ENCODE measurements at places on chromosomes 2 and 18.

- DNase-seq: no peak
Measured at GRCh38 chr2:10184421-10184820, 61.9 kb downstream of the RRM2 start.

- DNase-seq: no peak
Measured at GRCh38 chr18:77517901-77518300, 268.3 kb downstream of the GALR1 start.

- no peak for DNase-seq
Measured at GRCh38 chr2:234814374-234814773, 137.4 kb upstream of the SH3BP4 start.

GRCh38 chr2:162475661-162476060, 131.7 kb downstream of the GCA start:
- no peak for DNase-seq

- no peak for DNase-seq
Measured at GRCh38 chr2:17798338-17798737, 17.9 kb upstream of the MSGN1 start.

GRCh38 chr2:10132596-10132995, 10.1 kb downstream of the RRM2 start:
- DNase-seq: no peak

DNA sequence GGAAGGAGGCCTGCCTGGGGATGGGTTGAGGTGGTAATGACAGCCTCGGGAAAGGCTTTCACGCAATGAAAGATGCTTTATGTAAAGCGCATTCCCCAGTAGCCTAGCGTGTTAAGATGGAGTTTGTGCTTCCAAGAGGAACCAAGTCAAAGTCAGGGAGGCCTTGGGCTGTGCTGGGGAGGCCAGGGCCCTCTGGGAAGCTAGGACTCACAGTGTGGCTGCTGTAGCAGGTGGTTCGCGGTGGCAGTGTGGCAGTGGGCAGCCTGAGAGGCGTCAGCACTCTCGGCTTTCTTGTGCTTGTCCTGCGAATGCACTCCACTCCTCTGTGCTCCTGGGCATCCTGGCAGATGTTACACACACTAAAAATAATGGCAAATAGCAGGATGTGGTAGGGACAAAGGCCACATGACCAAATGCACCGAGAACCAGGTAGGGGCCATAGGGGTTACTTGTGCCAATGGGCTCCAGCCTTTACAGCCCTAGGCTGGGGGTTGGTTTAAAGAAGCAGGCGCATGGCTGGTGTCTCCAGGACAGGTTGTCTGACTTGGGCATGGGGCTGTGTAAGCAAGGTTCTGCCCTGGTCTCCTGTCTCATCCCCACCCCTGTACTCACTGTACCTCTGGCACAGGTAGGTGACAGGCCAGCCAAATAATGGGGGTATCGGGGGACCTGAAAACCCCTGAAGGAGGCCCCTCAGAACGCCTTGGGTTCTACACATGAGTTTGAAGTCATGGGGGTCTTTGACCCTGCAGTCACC, 154.4 kb upstream of the TWIST2 start:
- DNase-seq: no peak

- peak; percentile 11 for DNase-seq
Measured at GRCh38 chr2:223944166-223944702, 901 bp downstream of the WDFY1 start.

DNA sequence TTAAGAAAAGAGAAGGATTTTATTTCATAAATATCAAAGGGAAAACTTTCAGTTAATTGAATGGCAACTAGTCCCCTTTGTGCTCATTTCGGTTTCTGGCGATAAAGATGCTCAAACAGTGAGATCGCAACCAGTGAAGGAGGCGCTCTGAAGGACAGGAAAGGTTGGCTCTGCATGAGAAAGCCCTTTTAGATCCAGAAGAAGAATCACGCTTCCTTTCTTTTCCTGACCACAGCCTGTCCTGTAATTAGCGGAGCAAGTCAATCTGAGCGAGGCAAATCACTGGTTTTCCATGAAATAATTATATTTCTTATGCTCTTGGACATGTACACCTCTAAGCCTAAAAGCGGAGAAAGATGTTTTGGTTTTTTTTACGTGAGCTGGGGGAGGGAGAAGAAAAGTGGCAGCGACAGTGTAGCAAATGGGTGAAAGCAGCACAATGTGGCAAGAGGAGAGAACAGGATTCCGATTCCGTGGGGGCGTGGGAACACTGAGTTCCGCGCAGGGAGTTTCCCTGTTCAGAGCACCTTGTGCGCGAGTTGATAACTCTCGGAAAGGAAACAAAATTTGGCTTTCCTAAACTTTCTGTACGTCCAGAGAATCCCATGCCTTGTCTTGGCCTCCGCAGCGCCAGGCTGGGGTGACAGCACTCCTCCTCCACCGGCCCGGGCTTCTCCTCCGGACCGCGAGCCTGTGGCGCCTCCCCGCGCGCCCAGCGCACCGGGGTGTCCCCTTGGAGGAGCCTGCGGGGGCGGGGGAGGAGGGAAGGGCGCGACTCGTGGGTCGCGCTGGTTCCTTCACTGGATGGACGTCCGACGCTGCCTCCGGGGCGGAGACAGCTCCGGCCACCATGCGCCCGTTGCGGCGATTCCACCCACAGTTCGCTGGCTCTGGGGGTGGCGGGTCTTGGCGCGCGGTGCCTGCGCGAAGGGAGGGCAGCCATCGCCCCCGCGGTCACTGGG, 620 bp upstream of the SLC9A2 start:
- peak; percentile 39 for DNase-seq

- no peak for DNase-seq
Measured at GRCh38 chr2:168986398-168986943, 44.7 kb downstream of the ABCB11 start.

- no peak for DNase-seq
Measured at GRCh38 chr2:10185046-10185445, 62.5 kb downstream of the RRM2 start.

DNA sequence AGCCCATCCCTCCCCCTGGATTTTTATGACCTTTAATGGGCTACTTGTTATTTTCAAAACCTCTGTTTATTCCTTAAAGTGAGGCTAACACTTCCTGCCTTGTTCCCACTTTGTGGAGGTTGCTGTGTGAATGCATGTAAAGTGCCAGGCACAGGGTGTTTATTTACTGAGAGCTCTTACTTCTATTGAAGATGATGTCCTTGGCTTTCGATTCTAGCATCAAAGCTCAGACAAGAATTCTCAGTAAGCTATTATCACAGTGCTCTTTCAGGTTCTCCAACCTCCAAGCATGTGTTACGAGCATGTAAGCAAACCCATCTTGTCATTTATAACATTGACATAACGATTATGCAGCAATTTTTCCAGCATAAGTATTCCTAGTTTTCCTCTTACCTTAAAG, 44.2 kb downstream of the DPYSL5 start:
- DNase-seq: no peak

DNA sequence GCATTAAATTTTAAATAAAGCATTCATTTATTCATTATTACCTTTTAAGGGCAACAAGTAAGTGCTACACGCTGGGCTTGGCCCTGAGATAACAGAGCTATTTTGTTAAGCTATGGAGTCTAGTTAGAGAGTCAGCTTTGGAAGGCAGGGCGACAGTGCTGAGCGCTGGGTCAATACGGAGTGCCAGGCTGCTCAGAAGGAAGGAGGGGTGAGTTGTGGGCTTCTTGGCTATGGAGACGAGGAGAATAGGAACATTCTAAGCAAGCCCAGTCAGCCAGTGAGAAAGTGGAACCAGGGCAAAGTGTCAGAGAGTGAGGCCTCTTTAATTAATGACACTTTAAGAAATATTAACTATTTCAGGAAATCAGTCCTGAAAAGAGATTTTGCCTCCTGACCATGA, 288.4 kb downstream of the LRRTM1 start:
- no peak for DNase-seq

GRCh38 chr2:128547667-128548066, 229.0 kb upstream of the HS6ST1 start:
- no peak for DNase-seq

DNA sequence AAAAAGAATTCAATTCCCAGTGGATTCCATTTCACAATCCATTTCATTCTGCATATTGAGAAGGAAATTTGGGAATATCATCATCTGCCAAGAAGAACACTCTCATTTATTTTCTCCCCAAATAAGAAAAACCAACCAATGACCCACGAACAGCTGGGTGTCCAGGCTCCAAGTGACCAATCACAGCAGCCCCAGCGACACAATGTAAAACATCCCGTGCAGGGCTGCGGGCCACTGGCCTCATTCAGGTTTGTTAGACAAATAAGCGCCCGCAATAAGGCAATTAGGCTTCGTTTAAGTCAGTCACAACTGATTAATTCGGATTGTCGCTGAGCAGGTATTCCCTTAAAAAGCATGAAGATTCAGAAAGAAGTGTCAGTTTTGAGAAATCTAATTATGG, 378.6 kb downstream of the EIPR1 start:
- DNase-seq: no peak

GRCh38 chr2:152254486-152254885, 78.9 kb upstream of the STAM2 start:
- DNase-seq: no peak

- DNase-seq: no peak
Measured at GRCh38 chr2:228048838-228049490, 132.5 kb downstream of the SPHKAP start.

DNA sequence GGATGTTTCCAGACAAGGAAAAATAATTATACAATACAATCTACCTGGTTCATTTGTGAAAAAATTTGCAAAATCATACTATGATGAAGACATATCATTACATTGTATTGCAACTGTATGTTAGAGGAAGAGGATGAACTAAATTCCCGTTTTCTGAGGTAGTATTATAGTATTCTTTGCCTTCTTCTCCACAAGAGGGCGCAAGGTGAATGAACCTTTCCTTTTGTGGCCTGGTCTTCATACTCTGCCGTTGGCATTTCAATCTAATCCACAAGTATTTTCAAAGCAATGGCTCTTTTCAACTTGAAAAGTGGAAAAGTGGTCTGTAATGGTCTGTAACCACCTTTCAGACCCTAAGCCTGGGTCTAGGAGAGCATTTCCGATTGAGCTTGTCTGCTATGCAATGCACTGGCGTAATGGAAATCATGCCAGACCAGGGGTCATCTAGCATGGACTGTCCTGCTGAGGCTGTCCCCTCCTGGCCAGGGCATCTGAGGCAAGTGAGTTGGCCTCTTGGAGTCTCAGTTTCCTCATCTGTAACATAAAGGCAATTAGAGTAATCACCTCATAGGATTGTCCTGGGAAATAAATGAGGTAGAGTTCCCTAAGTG, 30.8 kb upstream of the ZNF396 start:
- DNase-seq: peak; percentile 88

- DNase-seq: no peak
Measured at GRCh38 chr18:40413160-40413559, 1541.9 kb upstream of the PIK3C3 start.

- no peak for DNase-seq
Measured at GRCh38 chr2:229154381-229154780, 116.7 kb downstream of the PID1 start.

DNA sequence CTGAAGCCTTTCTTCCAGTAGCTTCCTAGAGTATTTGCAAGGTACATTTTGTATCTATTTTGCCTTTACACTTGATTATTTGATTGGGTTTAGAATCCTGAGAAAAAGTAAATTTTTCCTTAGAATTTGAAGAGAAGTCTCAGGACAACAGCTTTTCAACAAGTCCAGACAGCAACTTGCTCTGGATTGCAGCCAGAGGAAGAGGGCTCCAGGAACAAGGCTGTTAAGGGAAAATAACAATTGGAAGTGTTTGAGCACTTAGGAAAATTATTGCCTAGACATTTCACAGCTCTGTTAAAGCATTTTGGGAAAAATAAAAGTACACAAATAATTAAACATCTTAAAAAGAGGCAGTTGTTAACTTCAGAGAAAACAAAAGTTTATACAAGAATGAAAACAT, 58.3 kb upstream of the RAPGEF4 start:
- no peak for DNase-seq

All from suppressor macrophage (primary cell).